IMR-90 (cell line): ENCODE measurements at places on chromosomes 4 and X. TPM values are rescaled to one million over a fixed set of nuclear protein-coding genes. Genes with fewer than 3 reads are reported as not detected.

SULT1E1 gene
- not detected in 2 replicates for total RNA-seq

UCP1 gene
- total RNA-seq: not detected in 2 replicates

- H3K36me3 ChIP-seq: no peaks in the 10 kb centered on the region
- DNase-seq: no peak
- H3K27ac ChIP-seq: no peak overlapping the region
- no peaks in the 10 kb centered on the region for H3K4me1 ChIP-seq
- no peaks in the 10 kb centered on the region; the same call in none of the 2 replicates for H3K27me3 ChIP-seq
Observed at GRCh38 chrX:136735601-136736000, 45.1 kb downstream of the ARHGEF6 start.

DNA sequence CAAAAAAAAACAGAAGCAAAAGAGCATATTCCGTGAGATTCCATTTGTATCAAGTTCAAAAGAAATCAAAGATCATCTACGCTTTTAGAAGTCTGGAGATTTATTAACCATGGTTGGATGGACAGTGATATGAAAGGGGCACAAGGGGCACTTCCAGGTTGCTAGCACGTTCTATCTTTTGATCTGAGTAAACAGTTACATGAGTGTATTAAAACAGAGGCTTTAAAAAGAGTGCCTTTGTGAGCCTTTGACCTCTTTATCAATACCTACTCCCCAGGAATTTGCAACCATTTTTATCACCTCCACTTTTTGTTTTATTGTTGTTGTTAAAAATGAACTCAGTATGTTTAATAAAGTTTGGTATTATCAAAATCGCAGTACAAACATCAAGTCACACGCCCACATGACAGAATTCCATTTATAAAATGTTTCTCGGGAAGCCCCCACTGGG lies 72.4 kb upstream of the UCP1 start:
- DNase-seq: no peak
- no peaks in the 10 kb centered on the region for H3K27me3 ChIP-seq
- H3K4me1 ChIP-seq: peaks cover 6% of the 10 kb centered on the region

DNA sequence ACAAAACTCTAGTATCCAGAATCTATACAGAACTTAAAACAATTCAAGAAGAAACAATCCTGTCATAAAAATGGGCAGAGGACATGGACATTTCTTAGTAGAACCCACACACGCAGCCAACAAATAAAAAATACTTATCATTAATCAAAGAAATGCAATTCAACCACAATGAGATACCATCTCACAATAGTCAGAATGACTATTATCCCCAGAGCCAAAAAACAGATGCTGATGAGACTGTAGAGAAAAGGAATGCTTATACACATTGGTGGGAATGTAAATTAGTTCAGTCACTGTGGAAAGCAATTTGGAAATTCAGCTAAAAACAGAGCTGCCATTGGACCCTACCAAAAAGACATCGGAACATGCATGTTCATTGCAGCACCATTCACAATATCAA lies 37.9 kb downstream of the RAB40AL start:
- no peaks in the 10 kb centered on the region for H3K4me1 ChIP-seq
- peaks cover 2% of the 10 kb centered on the region; the same call in 1 of the 2 replicates for H3K27me3 ChIP-seq
- DNase-seq: no peak
- H3K36me3 ChIP-seq: no peaks in the 10 kb centered on the region
